ENCODE measurements at places on chromosomes 2 and 18. TPM values are rescaled to one million over a fixed set of nuclear protein-coding genes. Genes with fewer than 3 reads are reported as not detected.

Gene CABLES1
- total RNA-seq = 5.7 TPM

Gene OSR1
- total RNA-seq = 12.4 TPM

Gene C2orf80
- total RNA-seq = not detected

Gene NFATC1
- 0.36 TPM for total RNA-seq

Gene SCN7A
- 0.90 TPM for total RNA-seq

Gene CAPN14
- under 0.01 TPM for total RNA-seq

Gene NEB
- total RNA-seq = under 0.01 TPM

Gene UGT1A10
- not detected for total RNA-seq

Gene VRK2
- 27.2 TPM for total RNA-seq

Gene CCDC121
- 2.2 TPM for total RNA-seq

Gene TNP1
- total RNA-seq = not detected

Gene SPDYA
- not detected for total RNA-seq

Gene KIAA2012
- under 0.01 TPM for total RNA-seq

Gene SPOPL
- total RNA-seq = 16.7 TPM

Gene COBLL1
- 1.1 TPM for total RNA-seq

Gene ARHGAP28
- 3.8 TPM for total RNA-seq

Gene TPRKB
- total RNA-seq = 37.6 TPM

Gene CDH19
- total RNA-seq = not detected

Gene RAB11FIP5
- 21.4 TPM for total RNA-seq

Gene PLA2R1
- total RNA-seq = 0.28 TPM

Gene ALPI
- not detected for total RNA-seq

Measured in IMR-90 (cell line).